Activated CD8-positive, alpha-beta T cell treated with anti-CD3 and anti-CD28 coated beads for 36 hours (primary cell): ENCODE measurements at places on chromosomes 7 and 10.

- H3K27ac ChIP-seq, result peak overlapping the region; percentile 82
- no peaks in the 10 kb centered on the region for H3K27me3 ChIP-seq
- peak; percentile 50 for DNase-seq
- peaks cover 95% of the 10 kb centered on the region for H3K4me1 ChIP-seq
- peaks cover 20% of the 10 kb centered on the region for H3K36me3 ChIP-seq
Observed at GRCh38 chr10:22620140-22620857, 94.1 kb downstream of the PIP4K2A start.

- H3K27me3 ChIP-seq, result peaks cover 7% of the 10 kb centered on the region
- no peak for DNase-seq
- H3K36me3 ChIP-seq, result no peaks in the 10 kb centered on the region
- no peak overlapping the region for H3K4me3 ChIP-seq
- H3K27ac ChIP-seq, result no peak overlapping the region
Observed at GRCh38 chr10:103819493-103819892, 35.9 kb downstream of the SH3PXD2A start.

DNA sequence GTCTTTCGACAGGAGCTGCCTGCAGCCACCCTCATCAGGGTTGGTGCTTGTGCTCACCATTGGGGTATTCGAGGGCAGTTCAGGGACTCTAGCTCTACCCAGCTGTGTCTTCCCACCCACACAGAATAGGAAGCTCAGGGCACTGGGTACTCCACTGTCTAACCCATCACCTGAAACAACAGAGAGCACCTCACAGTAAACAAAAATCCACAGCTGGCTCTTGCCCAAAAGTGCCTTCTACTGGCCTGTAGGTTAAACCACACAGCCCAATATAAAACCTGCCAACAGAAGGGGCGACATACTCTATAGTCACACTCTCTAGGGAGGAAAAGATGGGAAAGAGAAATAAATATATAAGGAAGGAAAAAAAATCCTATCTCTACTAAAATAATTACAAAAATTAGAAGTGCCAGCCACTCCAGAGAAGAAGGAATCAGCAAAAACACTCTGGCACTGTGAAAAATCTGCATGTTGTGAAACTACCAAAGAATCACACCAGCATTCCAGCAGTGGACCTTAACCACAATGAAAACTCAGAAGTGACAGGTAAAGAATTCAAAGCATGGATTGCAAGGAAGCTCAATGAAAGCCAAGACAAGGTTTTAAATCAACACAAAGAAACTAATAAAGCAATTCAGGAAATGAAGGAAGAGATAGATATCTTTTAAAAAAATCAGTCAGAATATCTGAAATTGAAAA is 110.0 kb downstream of the HGF start:
- no peak overlapping the region for H3K4me3 ChIP-seq
- H3K27ac ChIP-seq, result no peak overlapping the region
- H3K36me3 ChIP-seq, result no peaks in the 10 kb centered on the region
- no peaks in the 10 kb centered on the region for H3K27me3 ChIP-seq

GRCh38 chr10:98611436-98611835 is 164.7 kb upstream of the HPS1 start:
- no peaks in the 10 kb centered on the region for H3K36me3 ChIP-seq
- no peak for DNase-seq
- H3K4me1 ChIP-seq, result no peaks in the 10 kb centered on the region
- no peak overlapping the region for H3K27ac ChIP-seq

DNA sequence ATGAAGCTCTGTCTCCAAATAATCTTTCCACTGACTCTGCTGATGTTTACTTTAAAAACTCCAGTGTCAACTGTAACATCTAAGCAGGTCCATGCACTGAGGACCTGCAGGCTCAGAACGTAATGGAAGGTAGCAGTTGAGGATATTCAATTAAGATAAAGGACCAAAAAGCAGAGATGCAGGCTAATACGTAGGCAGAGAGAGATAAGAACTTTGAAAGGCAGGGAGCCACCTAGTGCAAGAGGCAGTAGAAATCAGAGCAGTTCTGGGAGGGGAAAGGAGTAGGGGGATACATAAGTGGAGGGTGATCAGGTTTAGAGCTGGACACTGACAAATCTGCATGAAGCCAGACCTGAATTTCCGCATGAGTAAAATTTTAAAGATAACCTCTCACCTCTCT is 114.5 kb upstream of the POM121L12 start:
- H3K27me3 ChIP-seq, result no peaks in the 10 kb centered on the region
- DNase-seq, result no peak
- no peak overlapping the region for H3K4me3 ChIP-seq
- no peaks in the 10 kb centered on the region for H3K36me3 ChIP-seq
- H3K4me1 ChIP-seq, result no peaks in the 10 kb centered on the region
